ENCODE measurements at places on chromosomes 7 and 10. TPM values are rescaled to one million over a fixed set of nuclear protein-coding genes. Genes with fewer than 3 reads are reported as not detected.

Gene NXPH1
- total RNA-seq = not detected

Gene C10orf88
- total RNA-seq = 17.0 TPM

Gene ZCCHC24
- 0.61 TPM for total RNA-seq

Gene IDI2
- not detected for total RNA-seq

Gene ARMC3
- total RNA-seq = not detected

- H3K4me3 ChIP-seq = no peak overlapping the region
- H3K36me3 ChIP-seq = peaks cover 13% of the 10 kb centered on the region
- H3K4me1 ChIP-seq = peaks cover 39% of the 10 kb centered on the region
- no peaks in the 10 kb centered on the region for H3K27me3 ChIP-seq
- H3K27ac ChIP-seq = peak overlapping the region; percentile 50
These were observed 6.1 kb downstream of the KCTD7 start for GRCh38 chr7:66634816-66635215.

GRCh38 chr7:105672801-105673200 lies 91.5 kb upstream of the EFCAB10 start:
- H3K4me3 ChIP-seq = no peak overlapping the region
- no peaks in the 10 kb centered on the region for H3K36me3 ChIP-seq
- peak; percentile 9 for DNase-seq
- no peaks in the 10 kb centered on the region for H3K27me3 ChIP-seq
- no peak overlapping the region for H3K27ac ChIP-seq

DNA sequence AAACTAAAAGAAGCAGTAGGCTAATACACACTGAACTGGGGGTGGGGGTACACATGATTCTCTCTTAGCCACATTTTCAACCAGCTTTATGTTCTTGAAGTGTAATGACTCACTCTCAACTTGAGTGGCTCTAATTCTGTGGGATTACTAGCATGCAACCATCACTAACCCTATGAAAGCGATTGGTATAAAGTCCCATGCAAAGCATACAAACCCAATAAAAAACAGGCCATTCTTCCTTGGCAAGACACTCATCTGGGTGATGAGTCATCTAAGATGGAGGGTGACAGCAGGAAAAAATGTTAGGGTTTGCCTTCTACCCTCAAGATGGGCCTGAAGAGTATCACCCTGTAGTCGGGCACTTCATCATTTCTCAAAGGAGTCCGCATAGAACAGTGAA lies 14.9 kb upstream of the PON3 start:
- H3K4me1 ChIP-seq = no peaks in the 10 kb centered on the region
- no peaks in the 10 kb centered on the region for H3K36me3 ChIP-seq
- no peak overlapping the region for H3K4me3 ChIP-seq
- DNase-seq = no peak
- no peaks in the 10 kb centered on the region for H3K27me3 ChIP-seq

- H3K4me3 ChIP-seq = no peak overlapping the region
- no peaks in the 10 kb centered on the region for H3K36me3 ChIP-seq
- no peak overlapping the region for H3K27ac ChIP-seq
- no peak for DNase-seq
These were observed 17.0 kb upstream of the SFRP5 start for GRCh38 chr10:97788552-97789442.

GRCh38 chr7:87507446-87507845 lies 32.0 kb upstream of the ABCB4 start:
- H3K36me3 ChIP-seq = no peaks in the 10 kb centered on the region
- no peaks in the 10 kb centered on the region for H3K4me1 ChIP-seq
- DNase-seq = no peak
- H3K4me3 ChIP-seq = no peak overlapping the region
- no peak overlapping the region for H3K27ac ChIP-seq

DNA sequence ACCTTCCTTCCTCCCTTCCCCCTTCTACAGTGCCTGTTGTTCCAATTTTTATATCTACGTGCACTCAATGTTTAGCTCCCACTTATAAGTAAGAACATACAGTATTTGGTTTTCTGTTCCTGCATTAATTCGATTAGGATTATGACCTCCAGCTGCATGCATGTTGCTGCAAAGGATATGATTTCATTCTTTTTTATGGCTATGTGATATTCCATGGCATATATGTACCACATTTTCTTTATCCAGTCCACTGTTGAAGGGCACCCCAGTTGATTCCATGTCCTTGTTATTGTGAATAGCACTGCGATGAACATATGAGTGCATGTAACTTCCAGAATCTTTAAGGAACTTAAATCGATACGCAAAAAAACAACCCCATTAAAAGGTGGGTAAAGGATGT lies 39.9 kb downstream of the BET1 start:
- no peak overlapping the region for H3K4me3 ChIP-seq
- H3K27ac ChIP-seq = no peak overlapping the region
- no peaks in the 10 kb centered on the region for H3K4me1 ChIP-seq
- no peaks in the 10 kb centered on the region for H3K27me3 ChIP-seq
- no peaks in the 10 kb centered on the region for H3K36me3 ChIP-seq

GRCh38 chr7:80334908-80335307 lies 177.0 kb downstream of the GNAT3 start:
- no peak overlapping the region for H3K4me3 ChIP-seq
- DNase-seq = no peak
- no peaks in the 10 kb centered on the region for H3K27me3 ChIP-seq
- H3K27ac ChIP-seq = no peak overlapping the region
- no peaks in the 10 kb centered on the region for H3K36me3 ChIP-seq
- no peaks in the 10 kb centered on the region for H3K4me1 ChIP-seq

DNA sequence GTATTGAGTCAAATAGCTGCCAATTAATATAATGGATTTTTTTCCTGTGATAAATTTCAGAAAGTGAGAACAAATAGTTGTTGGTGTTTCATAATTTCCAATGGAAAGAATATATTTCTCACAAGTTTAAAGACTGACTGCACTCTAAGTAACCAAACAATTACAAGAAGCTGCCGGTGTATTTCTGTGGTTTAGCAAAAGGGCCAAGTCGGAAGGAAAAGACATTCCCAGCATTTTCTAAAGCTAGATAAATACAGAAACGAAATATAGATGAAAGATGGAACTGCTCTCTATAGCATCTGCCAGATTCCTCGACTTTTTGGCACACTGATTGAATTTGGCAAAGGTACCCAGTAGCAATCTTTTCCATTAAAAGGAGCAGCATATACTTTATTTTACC lies 92.7 kb upstream of the MKX start:
- H3K27me3 ChIP-seq = no peaks in the 10 kb centered on the region
- H3K4me3 ChIP-seq = no peak overlapping the region
- no peaks in the 10 kb centered on the region for H3K36me3 ChIP-seq
- H3K27ac ChIP-seq = no peak overlapping the region
- no peaks in the 10 kb centered on the region for H3K4me1 ChIP-seq

- peaks cover 27% of the 10 kb centered on the region for H3K36me3 ChIP-seq
- peak overlapping the region; percentile 49 for H3K27ac ChIP-seq
These were observed 10.4 kb downstream of the NUB1 start for GRCh38 chr7:151351967-151352366.

DNA sequence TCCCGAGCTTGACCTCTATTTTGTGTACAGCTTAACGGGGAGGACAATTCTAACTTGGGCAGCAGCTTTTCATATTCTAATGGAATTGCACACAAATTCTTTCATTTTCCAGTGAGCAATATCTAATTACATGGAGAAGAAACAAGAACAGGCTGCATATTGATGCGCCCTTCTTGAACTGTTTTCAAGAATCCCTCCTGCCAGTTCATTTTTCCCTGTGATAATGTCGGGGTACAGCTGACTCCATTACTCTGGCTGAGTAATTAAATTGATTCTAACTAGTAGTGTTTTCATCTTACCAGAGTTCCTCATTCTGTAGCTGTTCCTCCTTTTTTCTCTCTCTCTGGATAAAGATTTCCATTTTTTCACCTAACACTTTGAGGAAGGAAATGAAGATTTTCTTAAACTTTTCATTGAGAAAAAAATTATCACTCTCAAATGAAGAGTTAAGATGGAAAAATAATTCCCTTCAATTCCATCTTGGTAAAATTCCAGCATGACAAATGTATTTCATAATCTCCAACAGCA lies 190.9 kb downstream of the FANK1 start:
- no peak overlapping the region for H3K4me3 ChIP-seq
- DNase-seq = no peak
- no peaks in the 10 kb centered on the region for H3K36me3 ChIP-seq
- no peaks in the 10 kb centered on the region for H3K4me1 ChIP-seq
- H3K27me3 ChIP-seq = no peaks in the 10 kb centered on the region

- H3K27ac ChIP-seq = no peak overlapping the region
- H3K4me3 ChIP-seq = no peak overlapping the region
- no peaks in the 10 kb centered on the region for H3K4me1 ChIP-seq
- no peak for DNase-seq
- no peaks in the 10 kb centered on the region for H3K36me3 ChIP-seq
These were observed 560.2 kb downstream of the TCERG1L start for GRCh38 chr10:130751106-130751840.

DNA sequence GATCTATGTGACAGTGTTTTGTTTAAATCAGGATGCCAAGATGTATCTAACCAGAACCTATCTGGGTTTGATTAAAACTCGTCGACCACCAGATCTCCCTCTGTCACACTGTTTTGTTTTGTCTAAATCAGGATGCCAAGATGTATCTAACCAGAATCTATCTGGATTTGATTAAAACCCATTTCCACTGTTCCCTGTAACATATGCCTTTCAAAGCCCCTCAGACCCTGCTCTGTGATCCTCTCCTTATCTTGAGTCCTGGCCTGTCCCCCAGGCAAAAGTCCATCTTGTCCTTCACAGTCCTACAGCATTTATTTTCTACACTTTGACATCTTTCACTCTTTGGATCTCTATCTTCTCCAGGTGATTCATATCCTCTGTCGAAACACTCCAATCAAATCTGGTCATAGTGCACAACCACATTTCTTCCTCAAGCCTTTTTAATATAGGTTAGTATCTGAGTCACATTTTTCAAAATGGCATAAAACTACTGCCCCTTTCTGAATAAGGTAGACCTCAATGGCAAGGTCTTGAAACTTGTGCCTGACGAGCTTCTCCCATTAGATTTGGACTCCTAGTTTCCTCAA lies 32.5 kb downstream of the ERLIN1 start:
- no peak overlapping the region for H3K27ac ChIP-seq
- H3K36me3 ChIP-seq = peaks cover 74% of the 10 kb centered on the region
- peaks cover 10% of the 10 kb centered on the region for H3K4me1 ChIP-seq
- H3K27me3 ChIP-seq = no peaks in the 10 kb centered on the region
- H3K4me3 ChIP-seq = no peak overlapping the region

- no peak for DNase-seq
- H3K27me3 ChIP-seq = no peaks in the 10 kb centered on the region
- no peaks in the 10 kb centered on the region for H3K36me3 ChIP-seq
- no peaks in the 10 kb centered on the region for H3K4me1 ChIP-seq
- no peak overlapping the region for H3K27ac ChIP-seq
- no peak overlapping the region for H3K4me3 ChIP-seq
These were observed 7.9 kb downstream of the BRI3 start for GRCh38 chr7:98289333-98289875.

DNA sequence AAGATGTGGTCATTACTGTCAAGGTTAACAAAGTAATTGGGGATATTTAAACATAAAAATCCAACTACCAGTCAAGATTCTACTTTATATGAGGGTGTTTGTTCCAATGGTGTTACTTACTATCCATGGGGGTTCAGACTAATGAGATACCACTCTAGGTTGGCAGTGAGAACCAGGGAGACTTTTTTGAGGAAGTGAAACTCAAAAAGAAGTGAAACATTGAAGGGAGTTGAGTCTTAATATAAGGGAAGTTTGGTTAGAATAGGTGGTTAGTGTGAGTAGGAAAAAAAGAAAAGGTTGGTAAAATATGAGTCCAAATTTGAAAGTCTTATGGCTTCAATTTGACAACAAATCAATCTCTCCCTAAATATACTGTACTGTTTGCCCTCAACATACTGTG lies 123.6 kb upstream of the ANK3 start:
- H3K27me3 ChIP-seq = no peaks in the 10 kb centered on the region
- no peak overlapping the region for H3K27ac ChIP-seq
- DNase-seq = peak; percentile 55
- peaks cover 5% of the 10 kb centered on the region for H3K4me1 ChIP-seq
- no peak overlapping the region for H3K4me3 ChIP-seq

DNA sequence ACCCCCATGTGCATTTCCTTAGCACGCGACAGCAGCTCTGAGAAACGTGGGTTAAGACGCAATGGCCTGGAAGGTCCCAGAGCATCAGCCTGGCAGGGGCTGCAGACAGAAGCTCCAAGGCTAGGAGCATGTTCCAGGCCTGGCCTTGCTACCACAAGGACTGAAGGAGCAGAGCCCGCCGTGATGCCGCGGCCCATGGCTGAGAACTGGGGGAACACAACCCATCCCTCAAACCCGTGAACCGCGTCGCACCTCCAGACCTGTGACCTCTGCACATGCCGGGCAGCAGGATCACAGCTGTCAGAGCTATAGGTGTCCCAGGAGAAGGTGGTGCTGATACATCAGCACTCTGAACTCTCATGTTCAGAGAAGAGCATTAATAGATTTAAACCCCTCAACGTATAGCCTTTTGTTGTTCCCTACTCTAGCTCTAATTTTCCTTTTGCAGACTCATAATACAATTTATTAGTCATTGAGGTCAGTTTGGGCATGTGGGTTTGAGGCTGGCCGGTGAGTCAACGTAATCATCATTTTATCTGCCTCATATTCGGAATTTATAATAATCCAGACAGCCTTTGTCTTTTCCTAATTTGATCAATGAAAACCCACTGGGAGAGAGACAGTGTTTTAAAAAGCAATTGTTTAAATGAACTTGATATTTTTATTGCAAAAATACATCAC lies 222.5 kb upstream of the TCERG1L start:
- H3K4me3 ChIP-seq = no peak overlapping the region
- H3K27me3 ChIP-seq = no peaks in the 10 kb centered on the region
- DNase-seq = no peak
- H3K27ac ChIP-seq = no peak overlapping the region
- no peaks in the 10 kb centered on the region for H3K36me3 ChIP-seq

GRCh38 chr10:37728830-37729229 lies 128.6 kb downstream of the ZNF248 start:
- H3K27me3 ChIP-seq = no peaks in the 10 kb centered on the region
- no peak overlapping the region for H3K4me3 ChIP-seq
- no peak overlapping the region for H3K27ac ChIP-seq

DNA sequence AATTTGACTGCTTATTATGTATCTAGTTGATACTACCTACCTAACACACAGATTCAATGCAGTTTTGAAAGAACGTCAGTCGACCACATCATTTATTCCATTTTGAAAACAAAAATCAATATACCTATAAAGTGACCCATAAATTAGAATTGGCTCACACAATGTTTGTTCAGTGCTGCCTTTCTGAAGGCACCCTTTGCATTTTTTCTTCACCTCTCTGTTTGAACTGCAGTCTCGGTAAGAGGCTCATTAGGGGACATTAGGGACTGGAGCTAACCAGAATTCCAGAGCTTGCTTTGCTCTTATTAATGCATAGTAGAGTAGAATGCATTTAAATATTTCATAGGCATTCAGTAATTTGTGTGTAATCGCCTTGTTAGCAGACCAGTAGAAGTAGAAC lies 234.1 kb downstream of the FOXP2 start:
- H3K4me1 ChIP-seq = no peaks in the 10 kb centered on the region
- no peaks in the 10 kb centered on the region for H3K27me3 ChIP-seq
- no peak overlapping the region for H3K27ac ChIP-seq
- H3K4me3 ChIP-seq = no peak overlapping the region

- no peak overlapping the region for H3K4me3 ChIP-seq
- no peak for DNase-seq
- H3K4me1 ChIP-seq = no peaks in the 10 kb centered on the region
- H3K36me3 ChIP-seq = no peaks in the 10 kb centered on the region
- no peaks in the 10 kb centered on the region for H3K27me3 ChIP-seq
These were observed 36.4 kb downstream of the CREB5 start for GRCh38 chr7:28448708-28449107.

GRCh38 chr10:49112098-49112497 lies 3.2 kb downstream of the VSTM4 start:
- no peak overlapping the region for H3K4me3 ChIP-seq
- no peak overlapping the region for H3K27ac ChIP-seq
- H3K27me3 ChIP-seq = no peaks in the 10 kb centered on the region
- H3K36me3 ChIP-seq = no peaks in the 10 kb centered on the region

- no peak overlapping the region for H3K4me3 ChIP-seq
- H3K27ac ChIP-seq = no peak overlapping the region
- DNase-seq = no peak
- no peaks in the 10 kb centered on the region for H3K4me1 ChIP-seq
These were observed 125.1 kb upstream of the JCAD start for GRCh38 chr10:30184397-30185033.
